GM20000 (cell line): ENCODE measurements at places on chromosomes 5 and 9.
A peak's percentile ranks its signal among the peaks of the same experiment; 100 is the strongest.

DNA sequence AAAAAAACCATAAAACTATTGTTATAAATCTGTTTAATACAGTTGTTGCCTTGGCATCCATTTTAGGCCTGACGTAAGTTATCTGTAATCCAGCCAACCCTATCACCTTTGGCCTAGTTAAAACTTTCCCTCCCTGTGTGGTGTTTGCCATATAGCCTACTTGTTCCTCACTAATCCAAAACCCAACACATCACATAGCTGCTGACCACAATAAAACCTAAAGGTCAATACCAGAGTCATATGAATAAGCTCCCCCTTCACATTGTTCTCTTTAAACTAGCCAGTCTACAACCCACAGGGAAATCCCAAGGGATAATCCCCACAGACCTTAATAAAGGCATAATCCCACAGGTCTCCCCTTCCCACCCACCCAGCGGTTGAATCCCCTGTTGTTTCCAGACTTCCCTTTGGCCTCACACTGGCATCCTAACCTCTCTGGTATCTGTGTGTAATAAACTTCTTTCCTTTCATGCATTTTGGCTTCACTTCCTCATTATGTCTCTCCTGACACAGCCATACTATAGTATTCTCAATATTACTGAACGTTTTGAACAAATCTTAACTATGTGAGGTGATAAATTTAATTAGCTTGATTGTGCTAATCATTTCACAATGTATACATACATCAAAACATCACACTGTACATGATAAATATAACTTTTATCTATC, 50.8 kb downstream of the DTWD2 start:
- DNase-seq = no peak

GRCh38 chr5:157603333-157604190, 28.0 kb upstream of the ADAM19 start:
- DNase-seq = no peak

- DNase-seq = no peak
Observed at GRCh38 chr5:108753877-108754276, 6.2 kb downstream of the FER start.

DNA sequence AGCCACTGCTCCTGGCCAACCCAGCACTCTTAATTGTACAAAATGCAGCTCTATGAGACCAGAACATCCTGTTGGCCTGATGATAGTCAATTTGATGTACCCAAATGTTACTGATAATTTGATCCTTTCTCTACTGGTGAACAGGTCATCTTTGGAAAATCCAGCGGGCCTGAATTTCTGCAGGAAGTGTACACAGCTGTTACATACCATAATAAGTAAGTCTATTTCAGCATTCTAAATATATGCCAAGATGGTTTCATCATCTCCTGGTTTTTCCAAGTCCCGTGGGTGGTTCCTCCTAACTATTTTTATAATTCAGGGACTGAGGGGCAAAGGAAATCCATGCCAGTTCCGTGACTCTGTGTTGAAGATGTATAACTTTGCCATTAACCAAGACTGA, 155.4 kb downstream of the DOCK8 start:
- DNase-seq = no peak

GRCh38 chr5:91313757-91314673, 69.1 kb downstream of the ARRDC3 start:
- DNase-seq = no peak

DNA sequence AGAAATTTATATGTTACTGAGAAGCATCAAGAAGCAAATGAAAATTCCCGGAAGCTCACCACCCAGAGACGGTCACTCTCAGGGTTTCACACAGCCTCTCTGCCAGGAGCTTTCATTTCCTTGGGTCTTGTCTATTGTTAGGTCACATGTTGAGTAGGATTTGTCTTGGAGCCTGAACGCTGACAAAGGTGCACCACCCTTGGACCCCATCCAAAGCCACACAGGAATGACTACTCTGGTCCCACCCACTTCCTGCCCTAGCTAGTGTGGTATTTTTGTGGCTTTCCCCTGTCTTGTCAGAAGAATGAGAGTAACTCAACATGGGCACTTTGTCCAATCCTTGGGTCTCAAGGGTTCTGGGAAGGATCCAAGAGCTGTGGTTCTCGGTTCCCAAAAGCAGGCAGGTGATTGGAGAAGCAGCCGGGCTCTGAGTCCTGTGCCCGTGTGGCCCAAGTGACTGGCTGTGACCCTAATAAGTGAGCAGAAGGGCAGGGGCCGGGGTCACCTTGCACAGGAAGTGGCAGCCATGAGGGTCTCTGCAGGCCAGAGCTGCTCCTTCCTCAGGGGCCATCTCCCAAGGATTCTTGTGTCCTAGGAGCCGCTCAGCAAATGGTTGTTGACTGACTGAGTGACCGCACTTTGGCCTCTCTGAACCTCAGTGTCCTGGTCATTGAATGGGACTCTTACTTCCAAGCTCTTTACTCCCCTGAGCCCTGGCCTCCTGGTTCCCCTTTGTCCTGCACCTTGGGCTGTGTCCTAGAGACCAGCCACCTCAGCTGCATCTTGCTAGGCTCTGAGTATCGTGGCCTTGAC, 6.9 kb downstream of the FGD3 start:
- DNase-seq = no peak

DNA sequence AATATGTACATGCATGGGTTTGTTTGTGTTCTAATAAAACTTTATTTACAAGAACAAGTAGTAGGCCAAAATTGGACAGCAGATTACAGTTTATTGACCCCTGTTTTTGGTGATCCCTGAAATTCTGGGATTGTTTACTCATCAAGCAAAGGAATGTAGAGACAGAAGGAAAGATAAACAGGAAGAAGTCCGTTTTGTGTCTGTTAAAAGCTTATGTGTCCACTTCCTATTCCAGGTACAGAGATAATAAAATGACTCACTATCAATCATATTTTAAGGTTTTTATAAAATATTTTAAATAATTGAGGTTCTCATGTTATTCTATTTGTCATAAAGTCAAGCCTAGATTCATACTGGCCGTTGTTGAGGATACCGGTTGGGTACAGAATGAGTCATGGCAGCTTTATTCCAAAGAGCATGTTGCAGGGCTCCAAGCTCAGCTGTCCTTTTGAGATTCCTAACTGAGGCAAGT, 214.9 kb upstream of the DAB2 start:
- no peak for DNase-seq

DNA sequence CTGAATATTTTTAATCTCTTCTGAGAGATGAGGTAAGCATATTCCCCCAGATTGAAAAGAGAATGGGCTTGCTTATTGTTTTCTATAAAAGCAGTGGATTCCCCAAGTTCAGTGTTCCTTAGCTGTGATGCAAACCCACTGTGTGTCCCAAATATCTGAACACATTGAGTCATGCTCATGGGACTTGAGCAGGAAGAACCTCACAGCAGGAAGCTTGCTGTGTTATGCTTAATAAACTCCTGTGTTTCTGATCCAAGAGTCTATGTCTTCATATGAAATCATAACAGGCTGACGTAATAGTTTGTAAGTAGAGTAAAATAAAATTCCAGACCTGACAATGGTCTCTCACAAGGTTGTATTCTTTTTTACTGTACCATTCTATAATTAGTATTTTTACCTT, 24.8 kb upstream of the LOX start:
- no peak for DNase-seq

DNA sequence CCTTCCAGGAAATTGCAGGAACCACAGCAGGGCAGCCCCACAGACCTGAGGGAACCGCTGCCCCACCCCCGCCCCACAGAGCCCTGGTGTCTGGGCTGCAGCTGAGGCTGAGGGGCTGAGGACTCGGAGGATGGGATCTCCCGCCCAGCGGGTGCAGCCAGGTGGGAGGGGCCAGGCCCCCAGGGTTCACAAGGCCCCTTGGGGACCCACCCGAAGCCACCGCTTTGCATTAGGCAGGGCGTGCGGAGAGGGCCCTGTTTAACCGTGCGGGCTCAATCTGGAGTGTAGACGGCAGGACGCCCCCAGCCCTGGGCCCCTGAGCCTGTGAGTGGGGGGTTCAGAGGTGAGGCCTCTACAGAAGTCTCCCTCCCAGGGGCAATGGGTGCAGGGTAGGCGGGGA, 10.8 kb downstream of the NOTCH1 start:
- peak; percentile 50 for DNase-seq

DNA sequence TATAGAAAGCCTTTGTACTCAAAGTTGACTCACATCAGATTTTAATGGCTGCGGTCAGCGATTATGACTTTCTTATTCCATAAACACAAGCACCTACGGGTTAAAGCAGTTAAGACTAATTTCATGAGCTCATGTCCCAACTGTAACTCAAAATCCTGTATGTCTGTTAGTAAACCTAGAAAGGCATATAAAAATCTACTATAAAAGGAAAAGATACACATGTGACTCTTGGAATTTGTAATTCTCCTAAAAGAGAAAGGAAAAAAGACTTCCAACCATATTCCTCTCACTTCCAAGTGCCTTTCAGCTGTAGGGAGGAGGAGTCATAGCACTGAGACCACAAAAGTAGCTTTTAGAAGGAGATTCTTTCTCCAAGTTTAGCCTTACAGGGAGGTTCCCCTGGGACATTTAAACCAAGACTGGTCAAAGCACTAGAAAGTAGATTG, 129.1 kb downstream of the EBF1 start:
- DNase-seq = no peak

DNA sequence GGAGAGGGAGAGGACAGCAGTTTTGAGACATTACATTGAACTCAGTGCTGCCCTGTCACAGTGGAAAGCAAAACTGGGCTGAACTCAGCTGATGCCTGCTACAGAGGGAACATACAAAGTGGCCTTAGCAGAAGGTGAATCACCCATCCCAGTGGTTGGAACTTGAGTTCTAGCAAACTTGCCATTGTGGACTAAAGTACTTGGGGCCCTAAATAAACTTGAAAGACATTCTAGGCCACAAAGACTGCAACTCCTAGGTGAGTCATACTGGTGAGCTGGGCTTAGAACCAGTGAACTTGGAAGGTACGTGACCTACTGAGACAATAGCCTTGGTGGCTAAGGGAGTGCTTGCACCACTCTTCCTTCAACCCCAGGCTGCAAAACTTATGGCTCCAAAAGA, 155.7 kb upstream of the RIOK2 start:
- DNase-seq = no peak

DNA sequence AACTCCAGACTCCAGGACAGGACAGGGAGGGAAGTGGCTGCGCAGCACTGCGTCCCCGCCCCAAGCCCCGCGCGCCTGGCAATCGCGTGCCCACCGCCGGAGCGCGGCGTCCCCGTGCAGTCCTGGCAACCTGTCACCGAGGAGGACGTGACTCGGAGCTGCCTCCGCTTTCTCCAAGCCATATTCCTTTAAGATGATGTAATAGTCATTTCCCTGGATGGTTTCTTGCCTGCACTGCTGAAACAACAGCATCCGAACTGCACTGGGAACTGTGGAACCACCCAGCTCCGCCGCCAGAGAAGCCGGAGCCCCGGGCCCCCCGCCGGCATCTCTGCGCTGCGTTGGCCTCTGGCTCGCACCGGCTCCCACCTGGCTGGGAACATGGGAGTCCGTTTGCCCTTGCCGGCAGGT, 34.5 kb downstream of the KCTD16 start:
- no peak for DNase-seq

DNA sequence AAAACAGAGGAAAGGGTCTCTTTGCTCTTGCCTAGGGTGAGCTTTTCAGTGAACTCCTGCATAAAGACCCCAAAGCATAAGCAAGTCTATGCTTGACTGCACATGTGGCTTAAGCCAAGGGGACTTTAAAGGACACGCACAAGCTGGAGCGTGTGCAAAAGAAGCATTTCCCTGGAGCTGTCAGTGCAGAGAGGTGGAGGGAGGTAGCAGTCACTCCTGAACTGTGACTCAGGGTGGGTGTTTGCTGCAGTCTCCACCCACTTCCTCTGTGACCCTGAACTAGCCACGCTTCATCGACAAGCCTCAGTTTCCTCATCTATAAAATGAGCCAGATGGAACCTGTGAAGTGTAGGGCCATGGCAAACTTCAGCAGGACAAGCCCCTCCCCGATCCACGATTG, 72.4 kb downstream of the PDZD2 start:
- DNase-seq = no peak

DNA sequence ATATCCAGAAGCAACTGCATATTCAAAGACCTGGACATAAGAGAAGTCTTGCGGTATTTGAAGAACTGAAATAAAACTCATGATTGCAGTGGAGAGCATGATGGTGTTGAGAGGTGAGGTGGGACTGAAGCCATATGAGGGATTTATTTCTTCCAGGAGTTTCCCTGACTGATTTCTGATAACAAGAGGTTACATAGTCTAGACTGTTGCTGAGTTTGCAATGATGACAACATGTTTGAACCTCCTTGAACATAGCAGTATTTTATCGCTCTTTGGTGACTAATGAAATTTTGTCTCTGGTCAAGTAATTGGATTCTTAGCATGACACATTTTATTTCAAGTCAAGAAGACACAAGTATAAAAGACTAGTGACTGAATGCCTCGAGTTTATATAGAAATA, 61.8 kb downstream of the ACTBL2 start:
- no peak for DNase-seq

- no peak for DNase-seq
Observed at GRCh38 chr9:37622462-37622861, 28.3 kb upstream of the FRMPD1 start.

GRCh38 chr5:75050415-75050814, 1.9 kb downstream of the GCNT4 start:
- no peak for DNase-seq
